Stimulated activated CD8-positive, alpha-beta memory T cell treated with anti-CD3 and anti-CD28 coated beads, Interleukin-2, amount 100 ng/mL, for 1 hour (primary cell): ENCODE measurements at places on chromosomes 12 and 14.
A peak's percentile ranks its signal among the peaks of the same experiment; 100 is the strongest.

DNA sequence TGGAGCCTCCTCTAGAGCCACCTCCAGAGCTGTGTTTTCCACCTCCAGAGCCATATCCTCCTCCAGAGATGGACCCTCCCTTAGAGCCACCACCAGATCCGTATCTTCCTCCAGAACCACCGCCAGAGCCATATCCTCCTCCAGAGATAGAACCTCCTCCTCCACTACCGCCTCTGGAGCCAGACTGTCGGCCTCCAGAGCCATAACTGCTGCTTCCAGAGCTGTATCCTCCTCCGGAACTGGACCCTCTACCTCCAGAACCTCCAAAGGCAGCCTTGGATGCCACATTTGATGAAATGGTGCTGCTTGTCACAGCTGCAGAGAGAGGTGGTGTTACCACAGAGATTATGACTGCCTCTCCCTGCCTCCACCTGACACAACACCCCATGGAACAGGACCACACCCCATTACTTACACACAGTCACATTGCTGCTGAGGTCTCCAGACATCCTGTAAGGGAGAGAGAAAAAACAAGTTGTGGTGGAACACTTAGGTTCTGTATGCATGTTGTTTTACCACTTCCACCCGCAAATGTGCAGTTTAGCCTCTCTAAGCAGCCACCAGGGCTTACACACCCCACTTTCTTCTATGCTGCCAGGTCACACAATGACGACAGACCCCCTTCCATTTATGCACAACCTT lies 6.8 kb downstream of the KRT2 start:
- peak; percentile 8 for DNase-seq

DNA sequence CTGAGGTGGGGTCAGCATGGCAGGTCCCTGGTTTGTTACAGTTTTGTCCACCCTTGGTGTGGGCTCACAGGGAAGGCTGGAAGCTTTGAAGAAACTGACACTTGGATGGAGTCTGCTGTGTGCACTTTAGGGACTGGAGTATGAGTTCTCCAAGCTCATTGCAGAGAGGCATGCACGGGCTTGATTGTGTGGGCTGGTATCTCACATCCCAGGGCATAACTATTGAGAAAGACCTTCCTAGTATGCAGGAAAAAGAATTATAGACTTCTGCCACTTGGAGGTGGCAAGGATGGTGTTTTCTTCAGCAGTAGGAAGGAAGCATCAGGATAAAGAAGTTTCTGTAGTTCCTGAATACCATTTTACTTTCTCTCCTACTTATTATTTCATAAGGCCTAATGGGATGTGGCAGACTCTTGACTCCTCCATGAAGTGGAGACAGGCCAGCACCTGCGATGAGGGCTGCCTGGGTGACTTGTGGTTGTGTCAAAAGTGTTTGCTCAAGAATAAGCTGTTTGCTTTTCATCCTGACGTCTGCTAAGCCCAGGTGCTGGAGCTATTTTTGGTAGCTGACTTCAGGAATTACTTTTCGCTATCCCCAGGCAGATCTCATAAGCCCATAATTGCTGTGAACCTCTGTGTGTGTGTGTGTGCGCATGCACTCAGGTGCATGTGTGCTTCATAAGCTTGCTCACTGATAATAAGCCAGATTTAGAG lies 125.8 kb downstream of the KTN1 start:
- no peak for DNase-seq

DNA sequence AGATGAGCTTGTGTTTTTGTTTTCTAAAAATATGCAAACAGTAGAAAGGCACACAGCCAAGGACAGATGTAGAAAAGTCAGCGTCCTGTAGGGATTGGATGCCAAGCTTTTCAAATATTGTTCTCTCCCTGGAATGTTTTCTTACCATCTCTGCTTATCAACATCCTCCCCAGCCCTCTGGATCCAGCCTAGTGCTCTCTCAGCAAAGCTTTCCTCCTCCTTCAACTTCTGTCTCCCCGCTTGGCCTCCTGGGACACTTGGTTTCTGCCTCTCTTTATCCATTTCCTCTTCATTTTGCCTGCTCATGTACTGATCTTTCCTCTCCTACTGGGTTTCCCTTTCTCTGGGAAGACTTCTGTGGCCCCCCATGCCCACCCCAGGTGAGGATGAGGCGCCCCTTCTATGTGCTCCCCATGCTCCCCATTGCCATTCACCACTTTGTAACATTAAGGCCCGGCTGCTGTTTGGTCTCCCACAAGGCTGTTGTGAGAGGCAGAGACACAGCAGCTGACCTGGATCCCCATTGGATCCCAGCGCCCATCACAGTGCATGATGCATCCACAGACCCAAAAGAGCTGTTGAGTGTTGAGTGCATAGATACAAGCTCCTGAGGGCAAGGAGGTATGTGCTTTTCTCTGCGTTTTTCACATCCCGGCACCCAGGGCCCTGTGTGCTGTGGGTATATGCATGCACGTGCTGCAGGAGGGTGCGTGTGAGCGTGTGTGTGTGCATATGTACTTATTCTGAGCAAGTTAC lies 38.2 kb downstream of the EVL start:
- DNase-seq, result no peak

DNA sequence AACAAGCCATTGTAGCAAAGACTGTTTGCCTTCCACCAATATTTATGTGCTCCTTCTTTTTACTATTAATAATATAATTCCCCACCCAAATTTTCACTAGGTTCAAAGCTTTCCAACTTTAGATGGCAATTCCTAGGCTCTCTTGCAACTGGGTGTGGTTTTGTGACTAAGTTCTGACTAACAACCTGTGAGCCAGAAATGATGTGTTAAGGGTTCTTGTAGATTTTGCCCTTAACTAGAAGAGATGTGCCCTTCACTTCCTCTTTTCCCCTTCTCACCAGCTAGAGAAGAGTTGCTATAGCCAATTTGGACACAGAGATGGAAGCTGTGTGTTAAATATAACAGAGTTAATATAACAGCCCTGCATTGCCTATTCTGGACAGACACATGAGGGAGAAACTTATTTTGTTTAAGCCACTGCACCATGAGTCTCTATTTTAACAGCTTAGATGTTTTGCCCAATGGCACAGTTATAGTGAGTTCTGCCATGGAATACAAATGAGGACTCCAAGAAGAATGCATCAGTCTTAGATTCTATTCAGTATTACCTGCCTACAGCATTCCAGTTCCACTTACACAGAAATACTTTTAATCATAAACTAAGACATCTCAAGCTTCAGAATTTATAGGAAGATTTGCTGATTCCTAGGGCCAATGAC lies 216.2 kb downstream of the DUSP6 start:
- DNase-seq, result no peak

DNA sequence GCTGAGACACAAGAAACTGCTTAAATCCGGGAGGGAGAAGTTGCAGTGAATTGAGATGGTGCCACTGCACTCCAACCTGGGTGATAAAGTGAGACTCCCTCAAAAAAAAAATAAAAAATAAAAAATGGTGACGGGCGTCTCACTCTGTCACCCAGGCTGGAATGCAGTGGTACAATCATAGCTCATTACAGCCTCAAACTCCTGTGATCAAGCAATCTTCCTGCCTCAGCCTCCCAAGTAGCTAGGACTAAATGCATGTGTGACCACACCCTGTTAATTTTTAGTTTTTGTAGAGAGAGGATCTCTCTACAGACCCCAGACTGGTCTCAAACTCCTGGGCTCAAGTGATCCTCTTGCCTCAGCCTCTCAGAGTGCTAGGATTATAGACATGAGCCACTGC lies 9.1 kb downstream of the SNX6 start:
- no peak for DNase-seq

DNA sequence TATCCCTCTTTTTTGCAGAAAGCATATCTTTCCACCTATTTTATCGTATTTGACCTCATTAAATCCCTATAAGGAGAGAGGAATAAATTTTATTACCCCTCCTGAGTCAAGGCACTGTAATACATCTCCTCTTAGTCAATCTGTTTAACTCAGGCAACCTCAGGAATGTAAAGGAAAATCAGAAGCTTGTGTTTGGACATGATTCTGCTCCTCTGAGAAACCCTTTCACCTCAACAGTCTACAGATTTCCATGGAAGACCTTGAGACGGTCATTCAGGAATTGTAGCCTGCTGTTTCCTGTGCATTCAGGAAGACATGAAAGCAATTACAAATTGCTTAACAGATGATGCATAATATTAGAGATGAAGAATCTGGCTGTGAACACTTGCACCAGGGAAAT lies 360.8 kb downstream of the PAWR start:
- no peak for DNase-seq

DNA sequence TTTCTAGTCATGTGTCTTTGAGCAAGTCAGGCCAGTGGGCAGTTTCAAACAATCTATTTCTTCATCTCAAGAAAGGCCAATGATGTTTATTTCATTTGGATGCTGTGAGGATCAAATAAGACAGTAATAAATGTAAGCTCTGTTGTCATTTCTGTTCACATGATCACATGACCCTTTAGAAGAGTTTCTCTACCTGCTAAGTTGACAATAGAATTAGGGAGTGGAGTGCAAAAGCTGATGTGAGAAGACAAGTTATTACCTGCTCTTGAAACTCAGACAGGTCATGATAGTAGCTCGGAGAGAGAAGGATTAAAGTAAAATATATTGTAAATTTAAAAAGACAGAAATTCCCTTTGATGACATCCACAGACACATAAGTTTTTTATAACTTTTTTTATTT lies 37.3 kb upstream of the DCN start:
- no peak for DNase-seq

- no peak for DNase-seq
These were observed 1.1 kb downstream of the POLR3B start for GRCh38 chr12:106358396-106359241.

- DNase-seq, result no peak
These were observed 150.7 kb downstream of the CAND1 start for GRCh38 chr12:67419810-67420209.

- DNase-seq, result no peak
These were observed 184.4 kb downstream of the SUDS3 start for GRCh38 chr12:118560733-118561132.

- DNase-seq, result no peak
These were observed 46.6 kb downstream of the CFAP251 start for GRCh38 chr12:121964813-121965643.

DNA sequence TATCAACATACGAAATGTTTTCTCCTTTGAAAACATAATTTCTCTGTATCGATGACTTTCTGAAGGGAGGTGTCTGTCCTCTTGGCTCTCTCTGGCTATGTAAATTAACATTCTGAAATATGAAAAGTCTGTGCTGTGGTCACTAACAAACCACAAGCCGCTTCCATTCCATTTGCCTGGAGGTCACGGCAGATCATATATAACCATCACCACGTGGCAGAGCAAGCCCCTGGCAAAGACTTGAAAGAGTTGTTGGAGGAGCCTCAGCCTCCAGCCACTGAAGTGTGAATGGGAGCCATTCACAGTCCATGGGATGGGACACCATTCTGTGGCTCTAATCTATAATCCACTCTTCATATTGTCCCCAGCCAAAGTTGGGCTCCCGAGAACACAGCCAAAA lies 39.6 kb downstream of the CDKL1 start:
- no peak for DNase-seq

- no peak for DNase-seq
These were observed 6.6 kb upstream of the KLRD1 start for GRCh38 chr12:10301103-10301502.

GRCh38 chr12:43436597-43436996 lies 115.4 kb downstream of the ADAMTS20 start:
- DNase-seq, result no peak

GRCh38 chr14:100305324-100306100 lies 732 bp downstream of the SLC25A29 start:
- DNase-seq, result peak; percentile 46

DNA sequence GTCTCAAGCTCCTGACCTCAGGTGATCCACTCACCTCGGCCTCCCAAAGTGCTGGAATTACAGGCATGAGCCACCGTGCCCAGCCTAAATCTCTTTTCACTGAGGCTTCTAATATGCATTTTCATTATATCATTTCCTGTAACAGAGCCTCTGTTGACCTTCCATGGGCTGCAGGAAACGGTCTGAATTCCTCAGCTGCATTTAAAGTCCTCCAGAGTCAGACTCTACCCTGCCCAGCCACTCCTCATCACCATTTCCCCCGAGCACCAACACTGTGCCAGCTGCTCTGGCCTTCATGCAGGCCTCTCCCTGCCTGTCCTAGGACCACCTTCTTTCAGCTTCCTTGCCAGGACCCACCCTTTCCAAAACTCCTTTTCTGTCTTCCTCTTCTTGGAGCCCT lies 9.8 kb upstream of the NFKBIA start:
- no peak for DNase-seq

DNA sequence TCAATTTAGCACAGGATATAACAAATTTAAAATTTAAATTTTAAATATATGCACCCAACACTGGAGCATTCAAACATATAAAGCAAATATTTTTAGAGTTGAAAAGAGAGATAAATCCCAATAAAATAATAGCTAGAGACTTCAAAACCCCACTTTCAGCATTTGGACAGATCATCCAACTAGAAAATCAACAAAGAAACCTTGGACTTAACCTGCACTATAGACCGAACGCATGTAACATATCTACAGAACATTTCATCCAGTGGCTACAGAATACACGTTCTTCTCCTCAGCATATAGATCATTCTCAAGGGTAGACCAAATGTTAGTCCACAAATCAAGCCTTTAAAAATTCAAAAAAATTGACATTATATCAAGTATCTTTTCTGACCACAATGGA lies 64.0 kb downstream of the SPTSSA start:
- no peak for DNase-seq

DNA sequence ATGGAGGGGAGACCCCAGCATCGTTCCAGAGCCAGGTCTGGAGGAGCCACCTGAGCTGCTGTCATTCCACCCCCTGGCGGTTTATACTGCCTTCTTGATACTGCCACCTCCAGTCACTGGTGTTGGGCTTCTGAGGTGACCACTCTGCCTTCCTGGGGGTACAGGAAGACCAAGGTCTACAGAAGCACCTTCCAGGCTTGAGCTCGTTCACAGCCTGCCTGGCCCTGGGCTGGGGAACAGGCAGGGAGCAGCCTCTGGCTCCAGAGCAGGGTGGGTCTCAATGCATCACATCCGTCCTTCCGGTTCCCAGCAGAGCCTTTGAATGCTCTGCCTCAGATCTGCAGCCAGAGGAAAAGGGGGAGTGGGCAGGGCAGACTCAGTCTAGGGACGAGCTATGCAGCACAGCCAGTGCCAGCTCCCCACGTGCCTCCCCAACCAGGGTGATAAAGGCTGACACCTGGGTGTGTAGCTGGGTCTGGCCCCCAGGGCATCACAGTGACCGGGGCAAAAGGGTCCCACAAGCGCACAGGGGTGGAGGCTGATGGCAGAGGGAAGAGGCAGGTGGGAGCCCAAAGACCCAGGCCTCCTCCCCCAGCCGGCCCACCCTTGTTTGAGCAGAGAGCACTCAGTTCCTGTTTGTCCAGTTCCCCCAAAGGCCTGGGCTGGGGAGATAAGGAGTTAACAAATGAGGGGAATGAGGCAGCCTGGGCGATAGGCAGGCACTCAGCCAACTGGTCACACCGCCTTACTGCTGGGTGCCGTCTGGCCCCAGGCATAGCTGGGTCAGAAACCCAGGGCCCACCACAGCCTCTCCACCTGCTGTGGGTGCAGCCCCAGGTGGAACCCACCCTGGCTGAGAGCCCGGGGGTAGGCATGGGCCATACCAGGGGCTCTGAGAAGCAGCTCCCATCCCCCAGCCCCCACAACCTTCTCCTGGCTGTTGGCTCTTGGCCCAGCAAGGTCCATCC lies 17.1 kb downstream of the DEGS2 start:
- no peak for DNase-seq
